ENCODE measurements at places on chromosomes 16 and 17. TPM values are rescaled to one million over a fixed set of nuclear protein-coding genes. Genes with fewer than 3 reads are reported as not detected.

TP53TG3 gene
- total RNA-seq = 0.35 TPM

MEFV gene
- total RNA-seq = 0.15 TPM

TMEM92 gene
- 0.12 TPM for total RNA-seq

UBALD2 gene
- total RNA-seq = 1.6 TPM

RAB26 gene
- total RNA-seq = 1.5 TPM

CCL8 gene
- 1.2 TPM for total RNA-seq

ABCC11 gene
- total RNA-seq = not detected

PRSS27 gene
- total RNA-seq = 0.23 TPM

AOC2 gene
- 0.23 TPM for total RNA-seq

PIK3R5 gene
- not detected for total RNA-seq

CIBAR2 gene
- 0.15 TPM for total RNA-seq

KRT33A gene
- not detected for total RNA-seq

HBZ gene
- total RNA-seq = not detected

CD68 gene
- 22.3 TPM for total RNA-seq

HERPUD1 gene
- total RNA-seq = 101 TPM

LPO gene
- not detected for total RNA-seq

SPNS3 gene
- not detected for total RNA-seq

VTN gene
- 0.35 TPM for total RNA-seq

ADAP2 gene
- total RNA-seq = 2.0 TPM

APOBR gene
- not detected for total RNA-seq

ARHGAP27 gene
- 2.3 TPM for total RNA-seq

ZNF319 gene
- total RNA-seq = 2.3 TPM

SLC2A4 gene
- total RNA-seq = 0.08 TPM

C1QTNF1 gene
- total RNA-seq = 98.7 TPM

KRTAP9-8 gene
- not detected for total RNA-seq

CCL7 gene
- not detected for total RNA-seq

PARD6A gene
- total RNA-seq = 0.60 TPM

CD300LB gene
- not detected for total RNA-seq

LDHD gene
- 0.12 TPM for total RNA-seq

CACNG4 gene
- total RNA-seq = not detected

HLF gene
- total RNA-seq = under 0.01 TPM

CES4A gene
- 3.3 TPM for total RNA-seq

HSPB9 gene
- not detected for total RNA-seq

OSGIN1 gene
- total RNA-seq = 1.6 TPM

RPL19 gene
- 2,907 TPM for total RNA-seq

ORC6 gene
- total RNA-seq = 0.94 TPM

SLC16A11 gene
- total RNA-seq = 0.12 TPM

ADGRG3 gene
- total RNA-seq = not detected

PTRH2 gene
- 25.9 TPM for total RNA-seq

PKMYT1 gene
- total RNA-seq = 1.3 TPM

EXOC3L1 gene
- total RNA-seq = not detected
